Fibroblast of the aortic adventitia (primary cell): ENCODE measurements at places on chromosomes 1 and 21.
A peak's percentile ranks its signal among the peaks of the same experiment; 100 is the strongest.

DNA sequence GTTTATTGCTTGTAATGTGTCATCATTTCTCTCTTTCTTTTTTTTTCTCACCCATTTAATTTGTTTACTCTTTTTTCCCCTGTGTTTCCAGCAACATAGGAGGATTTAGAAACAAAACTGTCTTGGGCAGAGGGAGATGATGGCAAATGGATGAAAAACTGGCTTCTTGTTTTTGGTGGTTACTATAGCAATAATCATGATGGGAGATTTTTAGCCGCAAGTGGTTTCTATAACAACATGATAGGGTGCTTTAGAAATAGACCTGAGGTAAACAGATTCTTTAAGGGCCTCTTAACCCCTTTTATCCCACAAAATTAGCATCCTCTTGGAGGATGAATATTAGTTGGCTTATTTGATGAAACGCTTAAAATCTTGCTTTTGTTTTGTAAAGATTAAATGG, 51.6 kb downstream of the CRB1 start:
- no peak for DNase-seq

GRCh38 chr1:9776685-9777084, 47.1 kb downstream of the CLSTN1 start:
- no peak for DNase-seq

DNA sequence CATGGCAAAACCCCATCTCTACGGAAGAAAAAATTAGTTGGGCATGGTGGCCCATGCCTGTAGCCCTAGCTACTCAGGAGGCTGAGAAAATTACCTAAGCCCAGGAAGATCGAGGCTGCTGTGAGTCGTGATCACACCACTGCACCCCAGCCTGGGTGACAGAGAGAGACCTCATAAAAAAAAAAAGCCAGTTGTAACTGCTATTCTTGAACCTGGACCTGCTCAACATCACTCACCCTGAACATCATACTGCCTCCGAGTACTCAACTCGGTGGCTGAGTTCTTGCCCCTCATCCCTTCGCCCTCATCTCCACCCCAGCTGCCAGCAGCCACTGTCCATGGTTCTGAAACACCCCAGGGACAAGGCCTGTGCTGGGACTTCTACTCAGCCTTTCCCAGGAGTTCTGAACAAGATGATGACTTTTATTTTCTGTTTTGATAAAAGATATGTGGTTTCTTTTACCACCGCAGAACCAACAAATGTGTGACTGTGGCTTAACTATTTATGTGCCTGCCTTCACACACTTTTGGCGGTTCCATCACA, 5.4 kb upstream of the DISP3 start:
- DNase-seq = peak; percentile 8

DNA sequence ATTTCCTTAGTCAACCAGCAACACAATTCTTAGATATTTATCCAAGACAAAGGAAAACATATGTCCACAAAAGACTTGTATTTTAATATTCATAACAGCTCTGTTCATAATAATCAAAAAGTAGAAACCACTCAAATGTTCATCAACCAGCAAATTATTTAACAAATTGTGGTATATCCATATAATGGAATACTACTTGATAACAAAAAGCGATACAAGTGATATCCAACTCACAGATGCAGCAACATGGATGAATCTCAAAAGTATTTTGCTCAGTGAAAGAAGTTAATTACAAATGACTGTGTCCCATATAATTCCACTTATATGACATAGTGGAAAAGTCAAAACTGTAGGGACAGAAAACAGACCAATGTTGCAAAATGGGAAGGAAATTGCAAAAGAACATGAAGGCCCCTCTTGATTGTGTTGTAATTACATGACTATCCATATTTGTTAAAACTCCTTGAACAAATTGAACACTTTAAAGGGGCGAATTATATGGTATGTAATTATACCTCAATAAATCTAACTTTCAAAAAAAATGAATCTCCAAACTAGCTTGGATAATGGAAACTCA, 116.9 kb downstream of the EDEM3 start:
- no peak for DNase-seq

- DNase-seq = no peak
Observed at GRCh38 chr1:37143800-37144199, 109.5 kb upstream of the GRIK3 start.

GRCh38 chr1:170150921-170151320, 5.2 kb downstream of the NTMT2 start:
- DNase-seq = no peak
